Stimulated activated CD4-positive, alpha-beta T cell treated with anti-CD3 and anti-CD28 coated beads, Interleukin-1b, Interleukin-23, amount 100 ng/mL, for 1 hour (primary cell): ENCODE measurements at places on chromosomes 16 and 17.

DNA sequence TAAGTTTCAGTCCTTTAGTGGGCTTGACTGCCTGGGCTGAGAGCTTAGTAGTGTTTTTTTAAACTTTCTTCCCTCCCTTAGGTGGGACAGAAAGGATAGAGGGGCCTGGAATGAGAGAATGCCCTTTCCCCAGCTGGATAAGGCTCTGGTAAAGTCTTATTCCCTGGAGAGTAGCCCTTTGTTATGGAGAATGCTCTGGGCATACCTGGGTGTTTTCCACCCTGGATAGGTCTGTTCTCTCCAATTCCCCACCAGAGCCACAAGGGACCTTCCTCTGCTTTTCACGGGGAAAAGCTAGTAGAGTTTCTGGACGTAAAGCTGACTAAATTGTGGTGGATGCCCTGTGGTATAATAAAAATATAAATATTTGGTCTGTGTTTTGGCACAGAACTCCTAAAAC lies 164.1 kb downstream of the HS3ST4 start:
- DNase-seq = no peak

DNA sequence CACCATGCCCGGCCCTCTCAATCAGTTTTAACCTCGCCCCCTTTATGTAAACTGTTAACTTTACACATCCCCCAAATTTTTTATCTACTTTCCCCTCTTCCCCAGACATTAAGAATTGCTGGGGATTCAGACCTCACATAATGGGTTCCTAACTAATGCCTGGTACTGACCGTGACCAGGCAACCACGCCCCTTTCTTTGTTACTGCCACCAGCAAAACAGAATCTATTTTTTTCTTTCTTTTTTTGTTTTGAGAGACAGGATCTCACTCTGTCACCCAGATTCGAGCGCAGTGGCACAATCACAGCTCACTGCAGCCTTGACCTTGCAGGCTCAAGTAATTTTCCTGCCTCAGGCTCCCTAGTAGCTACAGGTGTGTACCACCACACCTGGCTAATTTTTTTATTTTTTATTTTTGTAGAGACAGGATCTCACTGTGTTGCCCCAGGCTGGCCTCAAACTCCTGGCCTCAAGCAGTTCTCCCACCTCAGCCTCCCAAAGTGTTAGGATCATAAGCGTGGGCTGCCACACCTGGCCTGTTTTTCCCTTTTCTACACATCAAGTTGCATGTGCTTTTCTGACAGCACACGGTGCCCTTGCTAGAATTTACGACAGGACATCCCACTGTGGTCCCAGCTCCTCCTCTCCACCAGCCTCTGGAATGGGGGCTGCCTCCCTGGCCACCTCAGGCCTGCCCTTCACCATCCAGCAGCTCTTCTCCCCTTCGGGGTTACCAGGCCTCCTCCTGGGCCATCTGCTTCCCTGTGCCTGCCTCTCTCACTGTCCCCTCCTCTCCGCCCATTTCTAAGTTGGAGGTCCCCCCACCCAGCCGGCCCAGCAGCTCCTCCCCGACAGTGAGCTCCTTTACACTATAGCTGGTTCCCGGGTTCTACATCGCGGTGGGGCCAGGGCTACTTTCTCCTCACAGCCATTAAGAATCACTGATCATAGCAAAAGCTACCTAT lies 10.8 kb downstream of the CPNE2 start:
- DNase-seq = no peak

- no peak for DNase-seq
Observed at GRCh38 chr17:7557775-7558543, 591 bp upstream of the TNFSF13 start.

- DNase-seq = no peak
Observed at GRCh38 chr16:58177353-58177710, 20.6 kb downstream of the CSNK2A2 start.

- DNase-seq = no peak
Observed at GRCh38 chr17:47789611-47790561, 31.7 kb downstream of the OSBPL7 start.

- no peak for DNase-seq
Observed at GRCh38 chr16:5906351-5906750, 808.8 kb upstream of the EEF2KMT start.

GRCh38 chr17:42321555-42321954 lies 33.3 kb downstream of the STAT5A start:
- DNase-seq = no peak

GRCh38 chr17:56009795-56010651 lies 143.3 kb upstream of the ANKFN1 start:
- DNase-seq = no peak

GRCh38 chr16:56369202-56369601 lies 56.1 kb downstream of the AMFR start:
- DNase-seq = no peak

DNA sequence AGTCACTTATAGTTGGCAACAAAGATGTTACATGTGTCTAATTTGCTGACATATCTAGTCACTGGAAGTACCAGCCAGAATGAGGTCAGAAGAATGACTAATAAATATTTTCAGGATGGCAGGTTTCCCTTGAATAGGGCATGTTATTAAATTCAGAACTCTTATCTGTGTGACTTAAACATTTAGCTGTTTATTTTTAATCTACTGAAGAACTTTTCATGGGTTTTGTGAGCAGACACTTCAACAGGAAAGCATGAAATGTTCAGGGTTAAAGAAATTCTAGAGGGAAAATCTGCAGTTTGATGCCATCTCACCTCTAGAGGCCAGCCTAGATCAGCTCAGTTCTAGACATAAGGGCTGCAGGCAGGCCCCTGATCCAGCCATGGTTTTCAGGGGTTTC lies 13.2 kb downstream of the JPT2 start:
- no peak for DNase-seq

DNA sequence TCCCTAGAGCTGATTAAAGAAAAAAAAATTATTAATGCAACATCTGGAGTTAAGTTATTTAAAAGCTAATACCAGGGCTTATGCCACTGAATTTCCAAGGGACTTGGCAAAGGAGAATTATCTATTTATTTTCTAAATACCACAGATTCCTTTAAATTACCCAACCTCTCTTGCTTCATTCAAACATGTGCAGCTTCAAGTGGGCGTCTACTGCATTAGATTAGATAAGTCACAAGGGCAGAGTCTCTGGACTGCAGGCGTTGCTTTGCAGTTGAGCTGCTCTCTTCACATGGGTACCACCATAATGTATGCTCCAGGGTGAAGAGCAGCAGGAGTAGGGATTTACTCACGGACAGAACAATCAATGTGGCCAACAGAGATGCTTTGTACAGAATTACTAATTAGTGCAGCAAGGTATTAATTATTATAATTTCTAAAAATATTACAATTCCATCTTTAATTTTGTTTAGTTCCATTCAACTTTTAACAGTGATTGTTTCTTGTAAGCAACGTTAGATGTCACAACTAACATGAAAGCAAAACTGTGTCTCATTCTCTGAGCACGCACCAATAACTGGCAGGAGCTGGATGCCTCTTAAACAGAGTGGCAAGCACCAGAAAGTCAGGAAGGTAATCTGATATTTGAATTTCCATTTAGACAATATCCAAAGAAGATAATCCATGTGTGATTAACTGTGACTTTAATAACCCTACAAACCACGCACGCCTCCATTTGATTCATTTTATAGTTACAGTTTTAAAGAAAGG lies 214.2 kb downstream of the STX8 start:
- no peak for DNase-seq
